HEK293T (cell line): ENCODE measurements at places on chromosomes 2 and 18.
A peak's percentile ranks its signal among the peaks of the same experiment; 100 is the strongest.

DNA sequence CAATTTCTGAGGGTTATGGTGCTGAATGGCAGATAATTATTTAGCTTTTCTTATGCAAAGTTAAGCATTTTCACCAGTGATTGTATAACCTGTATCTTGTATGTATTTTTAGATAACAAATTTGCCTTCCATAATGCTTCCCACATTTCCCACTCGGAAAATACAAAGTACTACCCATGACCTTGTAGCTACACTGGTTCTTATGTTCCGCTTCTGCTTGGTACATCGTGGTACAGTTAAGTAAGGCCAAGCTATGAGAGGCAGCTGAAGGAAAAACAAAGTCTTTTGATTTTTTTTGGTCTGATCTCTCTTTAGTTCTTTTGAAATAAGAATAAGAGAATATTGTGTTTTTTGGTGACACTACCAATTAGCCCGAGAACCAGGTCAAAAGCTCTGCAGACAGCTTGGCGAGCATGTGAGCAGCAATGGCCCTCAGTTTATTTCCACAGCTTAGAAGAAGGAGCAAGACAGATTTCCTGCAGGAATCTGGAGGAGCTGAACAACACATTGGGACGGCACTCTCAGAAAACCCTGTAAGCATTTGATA lies 26.8 kb downstream of the SH3YL1 start:
- DNase-seq: no peak

GRCh38 chr2:196137271-196137670 lies 34.1 kb downstream of the STK17B start:
- DNase-seq: no peak

- DNase-seq: no peak
Measured at GRCh38 chr2:233451950-233452349, 97.7 kb downstream of the DGKD start.

DNA sequence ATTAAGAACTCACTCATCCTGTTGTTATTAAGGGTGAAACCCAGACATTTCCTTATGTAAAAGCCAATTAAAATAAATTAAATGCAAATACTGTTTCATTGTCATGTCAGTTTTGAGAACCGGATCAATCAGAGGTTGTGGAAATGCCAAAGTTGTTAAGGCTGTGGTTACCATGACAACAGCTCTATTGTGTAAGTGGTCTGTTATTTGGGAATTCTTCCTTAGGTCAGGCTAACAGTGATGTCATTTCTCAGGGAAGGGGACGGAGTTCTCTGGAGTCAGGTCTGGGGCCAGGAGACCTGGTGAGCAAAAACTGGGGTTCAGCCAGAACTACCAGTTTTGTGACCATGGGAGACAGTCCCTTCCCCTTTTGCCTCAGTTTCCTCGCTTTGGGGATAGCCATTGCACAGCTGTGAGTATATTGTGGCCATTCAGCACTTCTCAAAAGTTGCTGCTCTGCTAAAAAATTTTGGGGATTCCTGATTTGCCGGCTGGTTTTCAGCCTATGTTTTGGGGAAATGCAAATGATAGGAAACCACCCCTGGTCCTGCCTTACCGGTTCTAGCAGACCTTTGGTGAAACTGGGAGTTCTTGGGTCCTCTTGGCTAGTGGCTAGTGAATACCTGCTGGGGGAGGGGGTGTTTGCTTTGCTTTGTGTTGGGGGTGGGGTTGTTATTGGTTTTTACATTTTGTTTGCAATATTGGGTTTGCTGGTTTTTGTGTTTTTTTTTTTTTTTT lies 21.6 kb downstream of the HPCAL1 start:
- no peak for DNase-seq

DNA sequence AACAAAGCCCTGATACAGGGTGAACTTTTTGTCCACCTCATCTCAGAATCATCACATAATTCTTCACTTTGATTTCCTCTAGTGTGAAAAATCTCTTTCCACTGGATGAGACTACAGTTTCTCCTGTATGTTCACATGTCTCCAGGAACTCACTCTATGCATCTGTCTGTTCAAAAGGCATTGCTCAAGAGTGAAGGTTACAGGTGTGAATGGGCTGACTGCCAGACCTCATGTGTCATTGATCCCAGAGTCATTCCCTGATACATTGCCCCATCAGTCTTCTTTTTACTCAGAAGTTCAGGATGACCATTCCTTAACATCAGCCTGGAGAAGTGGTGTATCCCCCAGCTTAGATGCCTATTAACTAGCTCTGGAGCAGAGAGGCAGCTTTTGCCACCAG lies 4.4 kb upstream of the DSC3 start:
- DNase-seq: no peak

- DNase-seq: no peak
Measured at GRCh38 chr2:226845386-226846116, 9.7 kb downstream of the RHBDD1 start.

- DNase-seq: peak; percentile 8
Measured at GRCh38 chr2:44392338-44392943, 30.7 kb downstream of the CAMKMT start.

DNA sequence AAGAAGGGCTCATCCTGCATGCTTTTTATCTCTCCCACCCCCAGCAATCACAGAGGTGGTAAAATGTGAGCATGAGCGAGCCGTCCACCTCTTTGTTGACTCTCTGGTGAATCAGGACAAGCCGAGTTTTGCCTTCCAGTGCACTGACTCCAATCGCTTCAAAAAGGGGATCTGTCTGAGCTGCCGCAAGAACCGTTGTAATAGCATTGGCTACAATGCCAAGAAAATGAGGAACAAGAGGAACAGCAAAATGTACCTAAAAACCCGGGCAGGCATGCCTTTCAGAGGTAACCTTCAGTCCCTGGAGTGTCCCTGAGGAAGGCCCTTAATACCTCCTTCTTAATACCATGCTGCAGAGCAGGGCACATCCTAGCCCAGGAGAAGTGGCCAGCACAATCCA lies 19.5 kb downstream of the LIPG start:
- no peak for DNase-seq

DNA sequence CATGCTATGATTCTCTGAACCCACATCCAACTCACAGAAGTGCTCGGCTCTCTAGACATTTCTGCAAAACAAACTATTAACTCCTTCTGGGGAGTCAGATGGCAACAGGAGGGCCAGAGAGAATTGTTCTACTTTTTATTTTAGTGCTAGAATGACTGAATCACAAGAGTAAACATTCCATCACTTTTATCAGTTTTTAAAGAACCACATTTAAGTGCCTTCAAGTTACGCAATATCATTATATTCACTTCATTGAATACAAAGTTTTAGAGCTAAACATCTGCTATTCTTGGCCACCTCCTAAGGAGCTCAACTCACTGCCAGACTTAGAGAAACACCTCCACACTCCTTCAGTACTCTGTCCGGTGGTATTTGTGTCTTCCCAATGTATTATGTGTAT lies 22.4 kb downstream of the B4GALT6 start:
- DNase-seq: no peak

- no peak for DNase-seq
Measured at GRCh38 chr2:61090386-61090921, 24.8 kb downstream of the SANBR start.

- no peak for DNase-seq
Measured at GRCh38 chr2:142535311-142535710, 342.2 kb upstream of the KYNU start.

DNA sequence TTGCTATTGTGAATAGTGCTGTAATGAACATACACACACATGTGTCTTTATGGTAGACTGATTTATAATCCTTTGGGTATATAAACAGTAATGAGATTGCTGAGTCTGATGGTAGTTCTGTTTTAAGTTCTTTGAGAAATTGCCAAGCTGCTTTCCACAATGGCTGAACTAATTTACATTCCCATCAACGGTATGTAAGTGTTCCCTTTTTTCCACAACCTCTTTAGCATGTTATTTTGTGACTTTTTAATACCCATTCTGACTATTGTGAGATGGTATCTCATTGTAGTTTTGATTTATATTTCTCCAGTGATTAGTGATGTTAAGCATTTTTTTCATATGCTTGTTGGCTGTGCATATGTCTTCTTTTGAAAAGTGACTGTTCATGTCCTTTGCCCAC lies 86.7 kb downstream of the TTC27 start:
- no peak for DNase-seq
